ENCODE measurements at places on chromosomes 7 and 10. TPM values are rescaled to one million over a fixed set of nuclear protein-coding genes. Genes with fewer than 3 reads are reported as not detected.

GRCh38 chr7:70113536-70113935 lies 515.3 kb downstream of the AUTS2 start:
- no peak overlapping the region for H3K27ac ChIP-seq
- H3K4me1 ChIP-seq: no peaks in the 10 kb centered on the region
- DNase-seq: no peak
- H3K4me3 ChIP-seq: no peak overlapping the region

- H3K27ac ChIP-seq: no peak overlapping the region
- peaks cover 6% of the 10 kb centered on the region for H3K4me1 ChIP-seq
- no peaks in the 10 kb centered on the region for H3K36me3 ChIP-seq
- no peak for DNase-seq
- no peak overlapping the region for H3K4me3 ChIP-seq
- no peaks in the 10 kb centered on the region for H3K27me3 ChIP-seq
Observed at GRCh38 chr10:63504145-63504881, 16.9 kb upstream of the REEP3 start.

DNA sequence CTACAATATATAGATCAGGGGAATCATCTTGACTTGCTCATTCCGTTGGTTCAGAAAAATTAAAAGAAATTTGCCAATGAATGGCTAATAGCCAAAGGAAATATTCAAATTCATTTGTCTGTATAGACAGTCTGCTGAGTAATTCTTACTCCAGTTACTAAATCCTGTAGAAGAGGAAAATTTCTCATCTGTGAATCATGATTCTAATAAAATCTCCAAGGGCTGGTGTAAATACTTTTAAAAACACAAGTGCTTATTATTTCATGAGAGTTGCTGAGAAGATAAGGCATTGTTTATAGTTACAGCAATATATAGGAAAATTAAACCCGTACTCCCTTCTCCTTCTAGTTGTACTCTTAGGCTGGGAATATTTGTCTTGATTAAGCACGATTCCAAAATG lies 53.0 kb downstream of the WNT2 start:
- no peak overlapping the region for H3K27ac ChIP-seq
- no peaks in the 10 kb centered on the region for H3K36me3 ChIP-seq

DNA sequence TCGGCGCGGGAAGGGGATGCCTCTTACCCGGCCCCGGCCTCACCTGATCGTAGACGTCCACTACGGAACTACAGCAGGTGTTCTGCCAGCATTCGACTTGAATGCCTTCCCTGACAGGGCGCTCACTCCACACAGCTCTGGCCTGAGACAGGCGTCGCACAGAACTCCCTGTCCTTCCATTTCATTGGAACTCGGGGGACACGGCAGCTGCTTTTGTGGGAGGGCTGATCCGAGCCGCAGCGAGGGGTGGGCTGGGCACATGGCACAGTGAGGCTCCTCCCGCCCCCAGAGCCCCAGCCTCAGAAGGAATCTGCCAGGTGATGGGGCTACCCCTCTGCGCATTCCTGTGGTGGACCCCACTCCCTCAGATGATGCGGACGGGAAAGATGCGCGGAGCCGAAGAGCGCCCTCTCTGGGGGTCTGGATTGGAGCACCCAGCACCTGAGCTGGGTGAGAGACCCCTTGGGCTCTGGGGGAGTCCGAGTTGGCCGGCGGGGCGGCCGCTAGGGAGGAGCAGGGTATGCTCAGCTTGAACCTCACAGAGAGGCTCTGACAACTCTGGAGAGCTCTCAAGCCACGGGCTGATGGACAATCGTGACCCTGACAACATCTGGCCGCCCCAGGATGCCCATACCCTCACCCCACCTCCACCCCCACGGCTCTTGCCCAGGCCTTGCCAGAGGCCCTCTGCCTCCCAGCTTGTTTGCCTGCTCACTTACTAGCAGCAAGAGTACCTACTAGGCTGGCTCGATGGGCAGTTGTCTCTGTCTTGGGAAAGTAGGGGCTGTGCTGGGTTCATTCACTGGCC lies 36.6 kb downstream of the RASGEF1A start:
- H3K27ac ChIP-seq: no peak overlapping the region
- no peaks in the 10 kb centered on the region for H3K36me3 ChIP-seq
- H3K4me1 ChIP-seq: peaks cover 35% of the 10 kb centered on the region

DNA sequence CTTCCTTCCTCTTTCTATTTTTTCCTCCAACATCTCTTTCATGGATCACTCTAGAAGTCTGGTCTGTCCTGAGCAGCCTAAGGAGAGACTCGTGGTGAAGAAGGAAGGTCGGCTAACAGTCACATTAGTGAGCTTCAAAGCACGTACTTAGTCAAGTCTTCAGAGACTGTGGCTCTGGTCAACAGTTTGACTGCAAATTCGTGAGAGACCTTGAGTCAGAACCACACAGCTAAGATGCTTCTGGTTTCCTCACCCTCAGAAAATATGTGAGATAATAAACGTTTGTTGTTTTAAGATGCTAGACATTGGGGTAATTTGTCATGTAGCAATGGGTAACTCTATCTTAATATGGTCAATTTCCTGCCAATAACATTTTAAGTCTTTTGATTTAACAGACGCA lies 126.2 kb upstream of the LRRN3 start:
- no peak for DNase-seq
- no peaks in the 10 kb centered on the region for H3K27me3 ChIP-seq
- peaks cover 6% of the 10 kb centered on the region for H3K36me3 ChIP-seq
- H3K4me1 ChIP-seq: peaks cover 12% of the 10 kb centered on the region

GRCh38 chr7:84847790-84848189 lies 339.1 kb downstream of the SEMA3D start:
- no peak overlapping the region for H3K27ac ChIP-seq
- no peaks in the 10 kb centered on the region for H3K27me3 ChIP-seq
- no peak overlapping the region for H3K4me3 ChIP-seq

DNA sequence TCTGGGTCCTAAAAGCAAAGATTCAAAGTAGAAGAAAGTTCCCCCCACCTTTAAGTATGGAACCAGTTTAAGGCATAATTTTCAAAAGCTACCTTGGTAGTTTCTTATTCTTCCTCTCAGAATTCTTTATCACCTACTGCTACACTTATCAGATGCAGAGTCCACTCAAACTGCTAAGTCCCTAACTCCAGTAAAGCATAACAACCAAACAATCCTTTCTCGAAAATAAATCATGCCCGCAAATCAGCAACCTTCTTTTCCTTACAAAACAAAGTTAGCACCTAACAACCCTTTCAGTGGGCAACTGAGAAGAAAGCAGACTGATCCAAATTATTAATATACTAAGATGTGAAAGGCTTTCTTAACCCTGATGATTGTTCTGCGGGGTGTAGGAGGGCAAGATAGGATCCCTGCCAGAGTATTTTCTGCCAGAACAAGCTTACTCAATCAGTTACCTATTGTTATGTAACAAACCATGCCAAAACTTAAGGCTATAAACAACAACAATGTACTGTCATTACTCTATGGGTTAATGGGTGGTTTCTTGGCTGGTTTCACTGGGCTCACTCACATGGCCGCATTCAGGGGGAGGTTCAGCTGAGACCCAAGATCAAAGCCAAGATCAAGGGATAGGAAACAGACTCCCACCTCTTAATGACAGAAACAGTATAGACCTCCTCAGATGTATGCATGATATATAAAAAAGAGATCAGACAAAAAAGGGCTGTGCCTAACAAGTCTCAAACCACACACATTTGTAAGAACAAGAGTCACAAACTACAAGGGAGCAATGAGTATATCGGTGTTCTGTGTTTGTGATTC lies 42.0 kb downstream of the CCDC6 start:
- no peak overlapping the region for H3K27ac ChIP-seq
- no peak for DNase-seq
- no peaks in the 10 kb centered on the region for H3K27me3 ChIP-seq
- no peak overlapping the region for H3K4me3 ChIP-seq

PLA2G12B gene
- total RNA-seq: not detected

DNA sequence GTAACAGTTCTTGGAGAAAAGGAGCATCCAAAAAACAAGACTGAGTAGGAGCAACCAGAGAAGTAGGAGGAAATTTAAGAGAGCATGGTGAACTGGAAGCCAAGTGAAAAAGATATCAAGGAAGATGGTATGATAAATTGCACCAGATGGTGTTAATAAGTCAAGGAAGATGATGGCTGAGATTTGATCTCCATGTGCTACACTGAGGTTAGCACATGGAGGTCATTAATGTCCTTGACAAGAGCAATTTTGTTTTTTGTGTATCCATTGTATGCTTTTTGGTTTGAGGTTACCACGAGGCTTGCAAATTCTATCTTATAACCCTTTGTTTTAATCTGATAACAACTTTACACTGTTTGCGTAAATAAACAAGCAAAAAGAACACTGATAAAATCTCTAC lies 11.3 kb upstream of the PTTG1IP2 start:
- H3K36me3 ChIP-seq: peaks cover under 1% of the 10 kb centered on the region

FAM25G gene
- not detected for total RNA-seq

DNA sequence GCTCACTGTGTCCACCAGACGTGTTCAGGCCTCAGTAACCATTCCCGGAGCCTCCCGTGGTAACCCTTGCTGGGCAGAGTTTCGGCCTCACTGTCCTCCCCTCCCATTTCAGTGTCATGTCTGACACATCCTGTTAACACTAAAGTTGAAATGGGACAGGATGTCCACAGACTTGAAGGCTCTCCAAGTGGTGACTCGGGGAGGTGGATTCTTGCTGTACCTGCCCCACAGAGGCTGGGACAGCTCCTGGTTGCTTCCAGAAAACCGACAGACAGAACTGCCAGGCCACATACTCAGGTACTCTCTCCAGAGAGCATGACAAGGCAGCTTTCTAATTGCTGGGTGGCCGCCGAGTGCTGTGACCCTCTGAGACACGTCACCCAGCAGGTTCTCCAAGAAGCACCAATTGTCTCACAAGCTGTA lies 17.9 kb upstream of the CYTH3 start:
- no peak for DNase-seq
- H3K4me3 ChIP-seq: no peak overlapping the region
- no peaks in the 10 kb centered on the region for H3K4me1 ChIP-seq
- no peak overlapping the region for H3K27ac ChIP-seq
- no peaks in the 10 kb centered on the region for H3K27me3 ChIP-seq

Measured in natural killer cell treated with Interleukin-12 subunit alpha and Interleukin-12 subunit beta and Interleukin-15 and Interleukin-18, amount 100 ng/mL, for 72 hours (primary cell).